Stimulated activated CD4-positive, alpha-beta T cell treated with anti-CD3 and anti-CD28 coated beads, TNF-alpha, amount 100 ng/mL, for 1 hour (primary cell): ENCODE measurements at places on chromosomes 11 and 22.

DNA sequence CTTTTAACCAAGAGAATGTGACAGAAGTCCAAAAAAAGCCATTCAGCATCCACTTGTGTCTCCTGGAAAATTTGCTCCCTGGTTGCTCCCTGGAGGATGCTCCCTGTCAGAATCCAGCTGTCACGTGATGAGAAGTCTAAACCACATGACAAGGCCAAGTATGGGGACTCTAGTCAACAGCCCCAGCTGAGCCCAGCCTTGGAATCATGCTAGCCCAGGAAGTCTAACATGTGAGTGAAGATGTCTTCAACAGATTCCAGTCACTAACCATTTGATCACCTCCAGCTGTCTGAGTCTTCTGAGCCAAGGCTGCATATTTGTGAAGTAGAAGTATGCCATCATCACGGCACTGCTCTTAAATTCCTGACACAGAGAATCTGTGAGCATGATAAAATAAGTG is 4.2 kb downstream of the OR56B4 start:
- no peak for DNase-seq

GRCh38 chr22:50115693-50116092 is 25.9 kb downstream of the MOV10L1 start:
- no peak for DNase-seq

GRCh38 chr11:119520400-119520799 is 97.4 kb upstream of the THY1 start:
- DNase-seq = no peak

GRCh38 chr22:28247667-28248363 is 328.8 kb upstream of the PITPNB start:
- DNase-seq = no peak

DNA sequence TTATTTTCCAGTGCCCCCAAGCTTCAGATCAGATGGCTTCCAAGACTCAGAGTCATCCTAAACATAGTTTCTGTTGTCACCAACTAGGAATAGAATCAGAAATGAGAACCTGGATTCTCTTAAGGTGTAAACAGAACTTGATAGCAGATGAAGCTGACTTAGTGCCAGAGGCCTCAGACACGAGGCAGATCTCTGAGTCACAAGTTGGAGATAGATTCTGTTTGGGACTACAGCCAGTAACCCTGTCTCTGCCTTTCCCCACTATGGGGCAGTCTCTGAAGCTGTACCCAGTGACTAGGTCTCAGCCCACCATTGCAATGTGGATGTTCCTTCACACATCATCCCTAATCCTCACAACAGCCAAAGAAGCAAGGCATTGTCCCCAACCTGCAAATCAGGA is 25.4 kb downstream of the NEU3 start:
- DNase-seq = no peak

- no peak for DNase-seq
Measured at GRCh38 chr22:31870890-31871289, 73.4 kb upstream of the YWHAH start.

DNA sequence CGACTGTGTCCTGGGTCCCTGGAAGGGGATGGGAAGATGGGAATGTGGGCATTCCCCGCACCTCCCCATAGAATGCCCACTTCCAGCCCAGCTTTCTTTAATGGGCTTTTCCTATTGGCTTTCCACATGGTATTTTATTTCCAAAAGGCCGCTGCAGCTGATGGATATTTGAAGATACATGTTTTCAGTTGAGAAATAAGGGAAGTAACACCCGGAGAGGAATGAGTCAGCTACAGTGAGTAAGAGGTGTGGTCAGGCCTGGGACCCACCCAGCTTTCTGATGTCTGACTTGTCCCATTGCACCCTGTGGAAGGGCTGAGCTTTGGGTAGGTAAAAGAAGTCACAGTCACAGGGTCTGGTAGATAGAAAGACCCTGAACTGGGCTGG is 476.9 kb downstream of the MIAT start:
- DNase-seq = no peak
